Activated CD4-positive, alpha-beta T cell treated with anti-CD3 and anti-CD28 coated beads for 4 hours (primary cell): ENCODE measurements at places on chromosomes 2 and 18.

- DNase-seq = no peak
These were observed 110.8 kb upstream of the KCNJ3 start for GRCh38 chr2:154587739-154588138.

- no peak for DNase-seq
These were observed 28.7 kb downstream of the ALK start for GRCh38 chr2:29892585-29893259.

GRCh38 chr18:37219257-37219656 is 346.3 kb downstream of the CELF4 start:
- no peak for DNase-seq

DNA sequence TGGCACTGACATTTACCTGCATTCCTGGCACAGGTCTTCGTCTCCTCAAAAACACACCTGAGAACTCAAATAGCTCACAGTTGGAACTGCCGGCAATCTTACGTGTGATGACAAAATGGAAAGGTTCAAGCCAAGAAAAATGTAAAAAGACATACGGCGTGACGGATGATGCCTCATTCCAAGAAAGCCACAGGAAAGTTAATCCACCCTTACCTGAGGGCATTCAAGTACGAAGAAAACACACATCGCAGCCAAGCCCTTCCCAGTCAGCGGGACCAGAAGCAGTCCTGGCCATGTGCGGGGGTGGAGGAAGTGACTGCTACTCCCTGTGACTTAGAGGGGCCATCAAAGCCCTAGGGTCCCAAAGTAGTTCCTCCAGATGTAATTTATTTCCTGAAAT is 986.3 kb upstream of the CELF4 start:
- no peak for DNase-seq

DNA sequence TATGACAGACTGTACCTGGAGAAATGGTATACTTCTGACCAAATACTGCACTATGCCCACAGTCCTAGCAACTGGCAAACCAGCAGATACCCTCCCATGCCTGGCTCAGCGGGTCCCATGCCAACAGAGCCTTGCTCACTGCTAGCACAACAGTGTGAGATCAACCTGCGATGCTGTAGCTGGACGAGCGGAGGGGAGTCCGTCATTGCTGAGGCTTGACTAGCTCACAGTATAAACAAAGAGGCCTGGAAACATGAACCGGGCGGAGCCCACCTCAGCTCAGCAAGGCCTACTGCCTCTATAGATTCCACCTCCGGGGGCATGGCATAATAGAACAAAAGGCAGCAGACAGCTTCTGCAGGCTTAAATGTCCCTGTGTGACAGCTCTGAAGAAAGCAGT is 93.2 kb upstream of the CAB39 start:
- no peak for DNase-seq

GRCh38 chr18:28063926-28064325 is 113.0 kb downstream of the CDH2 start:
- DNase-seq = no peak

DNA sequence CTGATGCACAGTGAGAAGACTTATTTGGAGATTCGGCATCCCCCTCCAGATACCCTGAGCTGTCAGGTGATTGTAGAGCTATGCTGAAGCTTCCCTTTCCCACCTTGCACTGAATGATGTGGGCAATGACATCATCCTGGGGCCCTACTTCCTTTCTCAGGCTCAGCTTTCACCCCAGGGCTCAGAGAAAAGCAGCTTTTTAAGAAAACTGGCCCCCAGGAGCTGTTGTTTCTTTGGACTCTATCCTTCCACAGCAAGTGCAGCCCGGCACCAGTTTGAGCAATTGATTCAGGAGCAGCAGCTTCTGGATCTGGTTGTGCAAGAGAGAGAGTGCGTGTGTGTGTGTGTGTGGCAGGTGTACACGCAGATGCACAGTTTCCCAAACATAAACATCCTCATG is 251.3 kb downstream of the ANAPC1 start:
- no peak for DNase-seq

DNA sequence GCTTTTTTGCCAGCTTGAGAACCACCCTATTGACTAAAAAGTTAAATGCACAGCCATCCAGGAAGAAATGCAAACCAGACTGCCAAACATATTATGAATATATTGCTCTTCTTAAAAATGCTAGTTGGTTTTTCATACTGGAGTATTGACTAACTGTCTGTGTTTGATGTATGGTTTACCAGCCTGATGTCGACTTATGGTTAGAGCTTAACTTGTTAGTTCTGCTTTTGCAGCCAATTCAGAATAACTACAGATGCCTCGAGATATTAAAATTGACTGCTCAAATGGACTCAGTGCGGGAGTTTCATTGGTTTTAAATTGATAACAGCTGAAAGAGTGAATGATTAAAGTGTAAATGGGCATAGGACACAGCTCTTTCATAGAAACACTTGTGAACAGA is 369.8 kb downstream of the ARHGAP15 start:
- DNase-seq = no peak

GRCh38 chr2:210269148-210269547 is 43.9 kb upstream of the ACADL start:
- no peak for DNase-seq

DNA sequence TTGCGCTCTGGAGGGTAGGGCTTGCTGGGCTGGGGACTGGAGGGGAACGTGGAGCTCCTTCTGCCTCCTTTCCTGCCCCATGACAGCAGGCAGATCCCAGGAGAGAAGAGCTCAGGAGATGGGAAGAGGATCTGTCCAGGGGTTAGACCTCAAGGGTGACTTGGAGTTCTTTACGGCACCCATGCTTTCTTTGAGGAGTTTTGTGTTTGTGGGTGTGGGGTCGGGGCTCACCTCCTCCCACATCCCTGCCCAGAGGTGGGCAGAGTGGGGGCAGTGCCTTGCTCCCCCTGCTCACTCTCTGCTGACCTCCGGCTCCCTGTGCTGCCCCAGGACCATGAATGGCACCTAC is 4.3 kb downstream of the GPR35 start:
- DNase-seq = no peak

GRCh38 chr2:175012516-175012915 is 7.3 kb upstream of the CHN1 start:
- no peak for DNase-seq

- no peak for DNase-seq
These were observed 69.9 kb upstream of the ST3GAL5 start for GRCh38 chr2:85958731-85959130.

DNA sequence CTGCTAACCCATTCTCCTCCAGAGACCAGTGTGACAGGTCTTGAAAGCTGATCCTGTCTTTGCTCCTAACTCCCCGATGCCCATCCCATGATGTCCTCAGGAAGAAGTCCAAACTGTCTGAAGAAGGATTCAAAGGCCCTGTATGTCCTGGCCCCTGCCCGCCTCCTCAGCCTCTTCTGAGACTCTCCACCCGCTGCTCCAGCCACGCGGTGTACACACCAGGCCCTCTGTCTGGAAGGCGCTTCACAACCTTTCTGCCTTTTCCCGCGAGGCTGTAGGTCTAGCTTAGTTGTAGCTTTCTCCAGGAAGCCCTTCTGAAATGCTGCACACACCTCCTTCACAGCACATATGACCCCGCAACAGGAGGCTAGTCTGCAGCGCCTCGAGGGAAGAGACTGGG is 23.5 kb upstream of the CRYBA2 start:
- DNase-seq = no peak

- no peak for DNase-seq
These were observed at the start of gene CCDC178 for GRCh38 chr18:33440060-33441043. Gene CCDC178, minus strand, starts transcription at chr18:33440721. Its CDS starts 28,633 bp downstream, at chr18:33412088.

- no peak for DNase-seq
These were observed 77.3 kb upstream of the KCNH7 start for GRCh38 chr2:162915858-162916257.

GRCh38 chr2:48200620-48201293 is 294.5 kb upstream of the FBXO11 start:
- DNase-seq = no peak

- no peak for DNase-seq
These were observed 59.8 kb upstream of the LGALSL start for GRCh38 chr2:64394153-64394552.

DNA sequence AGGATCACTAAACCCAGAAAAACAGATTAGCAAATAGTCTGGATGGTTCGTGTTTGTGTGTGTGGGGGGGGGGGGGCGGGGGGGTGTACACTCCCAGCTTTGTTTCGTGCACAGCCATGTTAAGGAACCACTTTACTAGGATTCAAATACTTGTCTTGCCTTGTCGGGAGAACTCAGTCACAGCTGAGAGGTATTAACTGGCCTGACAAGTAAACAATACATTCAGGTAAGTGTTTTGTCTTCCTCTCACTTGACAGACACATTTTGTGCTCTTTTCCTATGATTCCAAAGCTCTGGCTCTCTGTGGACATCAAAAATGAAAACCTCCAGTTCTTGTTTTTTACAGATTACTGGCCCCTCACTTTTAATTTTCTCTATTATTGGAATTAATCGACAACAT is 173.5 kb downstream of the LRP1B start:
- DNase-seq = no peak

DNA sequence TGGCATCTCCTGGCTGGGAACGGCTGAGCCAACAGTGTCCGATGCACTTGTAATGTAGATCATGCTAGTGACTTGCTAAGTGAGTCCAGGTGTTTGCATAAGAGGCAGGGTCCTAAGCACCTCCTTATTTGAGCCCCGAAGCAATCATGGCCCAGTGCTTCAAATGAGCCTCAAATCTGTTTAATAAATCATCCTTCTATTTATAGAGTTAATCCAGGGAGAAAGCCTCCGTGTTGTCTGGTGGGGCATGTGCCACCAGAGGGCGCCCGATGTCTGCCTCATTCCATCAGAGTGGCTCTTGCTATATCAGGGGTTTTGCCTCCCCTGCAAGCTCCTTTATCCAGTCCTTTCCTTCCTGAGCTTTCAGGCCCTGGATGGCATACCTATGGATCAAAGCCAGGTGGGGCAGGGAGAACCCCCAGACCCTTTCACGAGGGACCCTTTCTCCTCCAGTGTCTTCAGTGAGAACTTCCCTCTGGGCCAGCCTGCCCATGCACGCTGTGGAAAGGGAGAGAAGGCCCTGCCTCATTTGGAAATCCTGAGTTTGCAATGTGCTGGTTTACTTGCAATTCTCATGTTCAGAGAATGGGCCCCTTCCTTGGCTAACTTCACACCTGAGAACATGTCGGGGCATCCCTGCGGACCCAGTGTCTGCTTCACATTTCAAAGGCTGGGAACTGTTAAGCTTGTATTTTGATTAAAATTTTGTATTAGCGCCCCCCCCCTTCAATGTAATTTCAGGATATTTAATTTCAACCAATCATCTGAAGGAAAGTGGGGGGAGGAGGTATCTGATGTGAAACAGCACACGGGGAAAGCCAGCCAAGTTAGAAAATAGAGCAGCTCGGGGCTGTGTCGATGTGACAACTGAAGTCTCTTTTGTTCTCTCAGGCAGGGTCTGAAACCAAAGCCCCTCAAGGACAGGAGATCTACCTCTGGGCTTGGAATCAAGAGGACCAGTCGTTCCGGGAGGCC is 39.7 kb downstream of the RDH14 start:
- peak; percentile 71 for DNase-seq

DNA sequence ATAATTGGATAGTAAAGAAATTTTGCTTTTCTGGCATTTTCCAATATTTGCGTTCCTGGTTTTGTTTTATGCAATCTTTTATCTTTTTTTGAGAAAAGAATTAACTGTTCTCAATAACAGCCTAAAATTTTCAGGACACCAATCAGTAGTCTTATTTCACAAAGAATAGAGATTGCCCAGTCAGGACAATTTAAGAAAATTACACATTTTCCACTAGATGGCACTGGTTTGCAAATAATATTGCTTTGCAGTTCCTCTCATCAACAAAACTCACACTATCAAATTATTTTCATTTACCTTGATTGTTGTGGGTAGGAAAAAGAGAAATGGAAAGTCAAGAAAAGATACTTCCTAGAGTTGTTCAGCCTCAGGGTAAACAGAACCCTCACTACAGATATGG is 2.4 kb upstream of the RBM45 start:
- DNase-seq = no peak

DNA sequence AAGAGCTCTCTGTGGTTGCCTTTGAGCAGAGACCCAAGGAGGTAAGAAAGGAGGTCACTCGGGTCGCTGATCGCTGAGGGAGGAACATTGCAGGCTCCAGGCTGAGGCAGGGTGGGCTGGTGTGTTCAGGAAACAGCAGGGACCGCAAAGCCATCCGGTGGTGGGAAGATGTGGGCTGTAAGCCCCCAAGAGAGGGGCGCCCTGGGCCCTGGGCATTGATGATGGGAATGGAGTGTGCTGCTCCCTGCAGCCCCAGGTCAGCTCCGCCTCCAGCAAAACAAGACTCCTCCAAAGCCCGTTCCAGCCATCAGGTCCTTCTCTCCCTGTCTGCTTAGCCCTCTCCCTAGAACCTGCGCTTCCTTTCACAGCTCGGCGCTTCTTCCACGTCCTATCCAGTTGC is 229.7 kb downstream of the KLHL29 start:
- no peak for DNase-seq

DNA sequence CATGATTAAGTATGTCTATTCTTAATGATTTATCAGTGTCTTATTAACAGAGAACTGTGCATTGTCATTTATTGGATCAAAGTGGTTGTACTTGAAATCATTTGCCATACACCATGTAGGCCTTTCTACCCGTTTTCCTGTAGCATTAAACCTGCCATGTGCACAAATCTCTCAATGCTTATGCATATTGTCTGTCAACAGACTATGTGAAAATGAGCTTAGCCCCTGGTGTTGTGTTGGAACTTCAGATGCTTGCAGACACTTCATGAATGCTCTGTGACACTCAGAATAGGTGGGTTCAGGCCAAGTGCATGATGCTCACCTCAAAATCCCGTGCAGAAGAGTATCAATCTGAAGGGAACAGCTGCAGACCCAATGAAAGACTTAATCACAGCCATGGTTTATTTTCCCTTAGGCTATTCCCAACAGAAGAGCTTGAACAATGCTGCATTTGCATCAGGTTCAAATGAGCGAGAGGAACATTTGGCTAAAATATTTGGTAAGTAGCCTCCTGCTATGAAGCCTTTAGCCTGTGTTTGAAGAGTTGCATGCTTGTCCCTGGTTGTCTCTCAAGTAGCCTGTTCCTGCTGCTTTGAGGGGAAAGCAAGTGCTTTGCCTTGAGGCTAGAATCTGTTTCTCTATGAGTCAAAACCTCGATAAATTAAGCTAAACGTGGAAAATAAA is 6.1 kb downstream of the C2orf92 start:
- no peak for DNase-seq

GRCh38 chr2:20451761-20452499 is 5.1 kb downstream of the RHOB start:
- DNase-seq = no peak

GRCh38 chr18:62357079-62357719 is 32.1 kb downstream of the TNFRSF11A start:
- no peak for DNase-seq

DNA sequence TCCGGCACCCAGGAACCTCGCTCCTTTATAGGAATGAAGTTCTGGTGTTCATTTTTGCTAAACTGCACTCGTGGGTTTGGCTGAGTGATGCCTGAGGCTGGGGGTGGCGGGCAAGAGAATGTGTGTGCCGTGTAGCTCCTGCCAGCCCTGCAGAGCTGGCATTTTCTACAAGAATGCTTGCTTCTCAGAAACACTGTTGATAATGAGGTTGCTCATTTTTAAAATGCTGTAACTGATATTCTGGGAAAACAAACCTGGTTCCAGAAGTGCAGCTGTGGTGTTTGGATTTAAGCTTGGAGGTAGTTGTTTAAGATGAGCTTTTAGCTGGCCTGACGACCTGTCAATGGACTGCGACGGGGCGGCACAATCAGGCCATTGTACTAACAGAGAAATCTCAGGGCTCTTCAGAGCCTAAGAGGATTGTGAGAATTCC is 511.9 kb upstream of the TNP1 start:
- no peak for DNase-seq
